ENCODE measurements at places on chromosomes 11 and 22.

- no peak for DNase-seq
These were observed 224.3 kb downstream of the OR4A5 start for GRCh38 chr11:54930930-54931329.

DNA sequence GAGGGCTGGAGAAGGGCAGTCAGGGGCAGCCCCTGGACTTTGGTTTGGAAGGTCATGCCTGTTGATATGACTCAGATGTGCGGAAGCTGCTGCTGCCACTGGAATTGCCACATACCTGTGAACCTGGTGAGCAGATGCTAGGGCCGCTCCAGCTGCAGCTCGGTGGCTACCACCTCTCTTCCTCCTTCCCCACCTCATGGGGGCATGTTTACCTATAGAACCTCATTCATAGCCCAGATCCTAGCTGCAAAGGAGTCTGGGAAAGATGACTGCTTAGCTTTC, 17.5 kb upstream of the TSPAN18 start:
- DNase-seq = no peak

GRCh38 chr11:83033972-83034672, 37.6 kb downstream of the RAB30 start:
- DNase-seq = no peak

DNA sequence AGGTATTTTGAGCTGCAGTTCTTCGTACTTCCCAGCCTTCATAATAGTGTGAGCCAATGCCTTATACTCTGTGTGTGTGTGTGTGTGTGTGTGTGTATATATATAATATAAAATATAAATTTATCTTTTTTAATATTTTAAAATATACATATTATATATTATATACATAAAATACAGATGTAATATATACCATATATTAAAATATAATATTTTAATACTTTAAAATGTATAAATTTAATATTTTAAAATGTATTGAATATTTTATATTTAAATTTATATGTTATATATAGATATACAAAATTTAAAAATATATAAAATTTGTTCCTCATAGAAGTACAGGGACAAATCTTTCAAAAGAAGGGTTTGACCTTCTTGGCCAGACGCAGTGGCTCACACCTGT, 53.7 kb upstream of the CARD18 start:
- no peak for DNase-seq

DNA sequence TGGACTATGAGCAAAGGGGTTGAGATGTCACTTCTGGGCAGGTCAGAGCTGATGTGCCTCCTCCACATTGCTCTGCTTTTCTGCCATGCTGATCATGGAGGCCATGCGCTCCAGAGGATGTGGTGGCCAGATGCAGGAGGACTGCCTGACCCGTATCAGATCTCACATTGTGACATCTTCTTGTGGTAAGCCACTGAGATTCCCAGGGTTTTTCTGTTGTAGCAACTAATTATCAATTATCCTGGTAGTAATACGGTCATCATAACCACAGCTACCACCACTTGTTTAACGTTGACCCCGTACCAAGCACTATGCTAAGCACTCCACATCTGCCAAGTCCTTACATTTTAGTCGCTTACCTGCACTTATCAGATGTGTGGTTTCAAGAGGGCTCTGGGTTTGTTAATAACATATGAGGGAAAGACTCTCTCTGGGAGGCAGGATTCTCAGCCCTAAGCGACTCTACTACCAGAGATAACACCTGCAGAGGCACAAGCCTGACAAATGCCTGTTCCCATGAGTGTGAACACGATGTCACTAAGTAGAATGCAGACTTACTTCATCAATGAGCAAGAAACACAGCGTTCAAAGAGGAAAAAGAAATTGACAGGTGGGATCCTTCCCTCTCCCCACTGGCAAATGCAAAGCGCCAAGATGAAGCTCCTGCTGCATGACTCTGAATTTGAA, 63.6 kb upstream of the TIMP3 start:
- DNase-seq = no peak

DNA sequence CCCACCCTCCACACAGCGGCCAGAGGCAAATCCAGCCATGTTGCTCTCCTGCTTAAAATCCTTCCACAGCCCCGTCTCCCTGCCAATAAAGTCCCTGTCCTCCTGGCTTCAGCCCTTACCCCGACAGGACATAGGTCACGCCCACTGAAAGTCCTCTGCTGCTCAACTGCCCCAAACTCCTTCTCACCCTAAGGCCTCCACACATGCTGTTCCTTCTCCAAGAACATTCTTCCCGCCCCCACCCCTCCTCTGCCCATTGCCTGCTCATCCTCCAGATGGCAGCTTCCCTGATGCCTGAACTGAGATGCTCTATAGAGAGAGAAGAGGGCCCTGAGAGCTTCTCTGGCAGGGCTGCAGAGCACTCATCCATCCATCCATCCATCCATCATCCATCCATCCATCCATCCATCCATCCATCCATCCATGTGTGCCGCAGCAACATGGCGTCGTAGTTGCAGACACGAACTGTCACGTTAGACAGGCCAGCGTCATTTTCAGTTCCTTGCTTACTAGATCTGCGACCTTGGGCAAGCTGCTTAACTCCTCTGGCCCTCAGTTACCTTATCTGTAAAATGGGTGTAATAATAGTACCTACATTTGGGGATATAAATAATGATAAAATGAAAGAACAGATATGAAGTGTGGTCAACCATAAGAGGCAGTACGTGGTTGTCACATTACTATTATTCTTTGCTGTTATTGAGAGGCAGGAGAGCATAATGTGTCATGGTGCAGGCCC, 9.4 kb downstream of the NPTXR start:
- no peak for DNase-seq

GRCh38 chr11:11579012-11579988, 42.5 kb downstream of the GALNT18 start:
- DNase-seq = no peak

DNA sequence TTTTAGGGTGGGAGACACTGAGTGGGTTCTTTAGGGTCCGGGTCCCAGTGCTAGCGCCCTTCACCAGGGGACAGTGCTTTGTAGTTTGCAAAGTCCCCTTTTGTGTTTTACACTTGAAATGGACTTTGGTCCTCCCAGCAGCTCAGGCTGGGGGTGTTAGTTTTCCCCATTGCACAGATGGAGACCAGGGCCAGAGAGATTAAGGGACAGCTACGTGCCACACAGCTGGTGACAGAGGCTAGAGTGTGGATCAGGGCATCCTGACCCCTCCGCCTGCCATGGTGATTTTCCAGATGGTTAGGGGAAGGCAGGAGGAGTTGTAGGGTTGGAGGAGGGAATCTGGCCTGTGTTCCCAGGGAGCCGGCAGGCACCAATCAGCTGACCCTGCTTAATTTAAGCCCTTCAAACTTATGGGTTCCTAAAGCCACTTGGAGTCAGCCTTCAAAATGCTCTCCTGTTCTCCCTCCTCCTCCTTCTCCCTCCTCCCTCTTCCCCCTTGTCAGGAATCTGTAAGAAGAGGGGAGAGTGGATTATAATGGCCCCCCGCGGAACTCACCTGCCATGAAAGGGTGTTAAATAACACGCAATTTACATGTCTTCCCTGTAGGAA, 22.5 kb upstream of the MPPED1 start:
- DNase-seq = no peak

DNA sequence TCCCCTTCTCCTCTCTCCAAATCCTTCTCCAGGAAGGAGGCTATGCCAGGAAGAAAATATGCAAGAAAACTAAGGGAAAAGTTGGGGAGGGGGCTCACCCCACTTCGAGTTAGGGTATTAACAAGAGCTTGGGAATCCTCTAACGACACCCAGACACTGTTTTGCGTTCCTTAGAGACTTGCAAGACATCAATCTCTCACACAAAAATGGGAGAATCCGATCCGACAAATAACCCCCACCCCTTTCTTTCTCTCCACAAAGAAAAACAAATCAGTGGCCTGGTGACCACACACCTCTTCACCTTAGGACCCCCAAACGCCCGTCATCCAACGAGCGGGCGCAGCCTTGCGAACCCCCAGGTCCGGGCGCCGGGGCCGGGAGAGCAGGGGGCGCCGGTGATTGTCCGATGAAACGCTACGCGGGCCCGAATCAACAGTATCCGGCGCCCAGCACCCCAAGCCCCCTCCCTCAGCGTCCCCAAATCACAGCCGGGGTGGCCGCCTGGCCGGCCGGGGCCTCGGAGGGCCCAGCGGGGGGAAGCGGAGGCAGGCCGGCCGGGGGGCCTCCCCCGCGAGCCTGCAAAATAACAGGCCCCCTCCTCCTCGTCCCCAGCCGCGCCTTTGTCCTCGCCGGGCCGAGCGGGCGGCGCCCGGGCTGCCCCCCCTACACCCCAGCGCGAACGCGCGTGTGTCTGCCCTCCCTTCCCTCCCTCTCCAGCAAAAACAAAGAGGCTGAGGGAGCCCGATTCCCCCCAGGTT, 690 bp downstream of the CSNK1E start:
- peak; percentile 25 for DNase-seq

- no peak for DNase-seq
These were observed 276.1 kb downstream of the SBF2 start for GRCh38 chr11:10017911-10018310.

DNA sequence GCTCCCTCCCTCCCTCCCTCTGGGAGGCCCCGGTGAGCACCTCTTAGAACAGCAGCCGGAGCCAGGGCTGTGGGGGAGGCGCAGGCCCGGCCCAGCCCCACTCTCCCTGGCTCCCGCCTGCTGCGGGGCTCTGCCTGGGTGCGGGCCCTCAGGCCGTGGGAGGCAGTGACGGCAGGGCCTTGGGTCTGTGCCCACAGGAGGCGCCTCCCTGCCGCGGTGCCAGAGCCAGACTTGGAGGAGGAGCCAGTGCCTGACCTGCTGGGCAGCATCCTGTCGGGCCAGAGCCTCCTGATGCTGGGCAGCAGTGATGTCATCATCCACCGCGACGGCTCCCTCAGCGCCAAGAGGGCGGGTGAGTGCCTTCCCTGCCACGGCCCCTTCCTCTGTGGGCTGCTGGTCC, 9.5 kb downstream of the IRF7 start:
- no peak for DNase-seq

DNA sequence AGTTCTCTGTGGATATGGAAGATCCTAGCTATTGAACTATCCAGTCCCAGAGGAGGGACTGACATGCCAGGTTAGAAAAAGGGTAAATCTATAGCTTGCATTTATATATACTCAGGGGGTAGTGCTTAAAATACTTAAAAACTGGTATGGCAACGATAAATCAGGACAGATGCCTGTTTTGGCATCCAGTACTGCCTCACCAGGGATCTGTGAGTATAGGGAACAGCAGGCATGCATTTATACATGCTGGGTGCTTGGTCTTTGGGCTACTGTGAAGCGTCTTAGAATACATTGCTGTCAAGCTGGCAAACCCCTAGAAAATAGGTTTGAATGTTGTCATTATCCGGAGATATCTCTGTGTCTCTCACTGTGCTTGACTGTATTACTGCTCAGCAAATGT, 94.2 kb upstream of the DRD2 start:
- no peak for DNase-seq

GRCh38 chr22:44119669-44120313, 60.9 kb upstream of the PARVG start:
- no peak for DNase-seq
